ENCODE measurements at places on chromosomes 2 and 18.

- DNase-seq, result no peak
These were observed 402.5 kb upstream of the FAM98A start for GRCh38 chr2:34001557-34001956.

DNA sequence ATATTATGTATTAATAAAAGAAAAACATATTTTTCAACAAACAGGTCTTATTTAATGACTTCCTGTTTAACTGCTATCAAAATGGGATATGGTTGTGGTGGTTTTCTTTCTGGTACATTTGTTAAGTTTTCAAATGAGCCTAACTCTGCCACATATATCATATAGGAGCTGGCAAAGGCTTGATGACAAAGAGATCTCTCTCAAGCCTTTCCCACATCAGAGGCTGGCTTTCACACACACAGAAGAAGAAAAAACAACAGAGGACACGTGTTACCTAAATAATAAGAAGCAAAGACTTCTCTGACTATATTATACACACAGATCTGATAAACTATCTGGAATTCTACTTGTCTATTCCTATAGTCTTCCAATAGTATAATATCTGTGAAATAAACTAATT lies 46.1 kb downstream of the CFAP36 start:
- DNase-seq, result no peak

DNA sequence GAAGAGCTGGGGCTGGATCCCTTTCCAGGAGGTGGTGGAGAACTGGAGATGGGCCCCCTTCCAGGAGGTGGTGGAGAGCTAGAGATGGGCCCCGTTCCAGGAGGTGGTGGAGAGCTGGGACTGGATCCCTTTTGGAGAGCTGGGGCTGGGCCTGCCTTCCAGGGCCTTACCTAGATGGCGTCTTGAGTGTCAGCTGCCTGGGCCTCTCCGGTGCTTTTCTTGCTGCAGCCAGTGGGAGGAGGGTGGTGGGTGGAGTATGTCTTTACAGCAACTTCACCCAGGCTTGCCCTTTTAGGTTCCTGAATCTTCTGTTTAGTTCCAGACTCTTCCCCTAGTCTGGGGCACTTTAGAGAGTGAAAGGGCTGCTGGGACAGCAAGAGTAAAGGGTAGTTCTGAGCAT lies 19.1 kb upstream of the TXNDC2 start:
- DNase-seq, result no peak

DNA sequence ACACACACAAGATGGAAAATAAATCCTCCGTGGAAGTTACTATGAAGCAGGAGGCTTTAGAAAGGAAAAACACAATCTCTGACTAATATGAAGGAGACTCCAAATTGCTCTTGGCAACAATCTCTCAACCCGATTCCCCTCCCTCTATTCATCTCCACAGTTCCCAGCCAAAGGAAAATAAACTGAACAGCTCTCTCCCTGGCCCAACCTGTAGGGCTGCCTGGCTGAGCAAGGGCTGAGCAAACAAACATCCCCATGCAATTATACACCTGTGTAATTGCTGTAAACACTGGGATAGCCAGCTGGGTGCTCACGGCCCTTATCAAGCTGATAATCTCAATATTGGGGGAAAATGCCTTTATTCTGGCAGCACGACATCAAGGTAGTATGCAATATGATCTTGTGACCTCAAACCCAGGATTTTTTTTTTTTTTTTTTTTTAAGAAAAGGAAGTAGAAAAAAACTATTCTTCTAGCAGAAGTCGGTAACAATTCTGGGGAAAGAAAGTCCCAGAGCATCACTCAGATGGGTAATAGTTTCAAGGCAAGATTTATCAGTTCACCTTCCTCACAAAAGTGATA lies 203.3 kb upstream of the SMAD2 start:
- DNase-seq, result no peak

DNA sequence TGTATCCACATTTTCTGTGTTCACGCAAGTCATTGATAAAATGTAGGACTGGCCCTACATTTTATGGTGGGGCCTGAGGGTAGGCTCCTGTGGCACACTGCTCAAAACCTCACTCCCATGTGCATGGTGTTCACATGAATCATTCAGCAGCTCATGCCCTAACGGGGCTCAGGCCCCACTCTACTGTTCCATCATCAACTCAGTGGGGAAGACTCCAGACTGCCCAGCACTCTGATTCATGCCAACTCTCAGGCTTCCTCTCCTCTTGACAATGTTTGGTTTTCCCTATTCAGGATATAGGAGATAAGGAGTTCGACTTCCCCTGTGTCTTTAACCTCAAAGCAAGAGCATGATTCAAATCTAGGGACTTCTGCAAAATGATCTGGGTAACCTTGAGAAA lies 92.0 kb upstream of the BOD1L2 start:
- DNase-seq, result no peak

- DNase-seq, result peak; percentile 64
These were observed at the start of gene KCNG3 for GRCh38 chr2:42493468-42494354. TSS of gene KCNG3 (minus strand) at chr2:42493982. CDS start at chr2:42493501, 481 bp downstream.

GRCh38 chr2:164523726-164524125 lies 97.6 kb downstream of the GRB14 start:
- no peak for DNase-seq

GRCh38 chr2:45974056-45974455 lies 322.6 kb downstream of the PRKCE start:
- no peak for DNase-seq

DNA sequence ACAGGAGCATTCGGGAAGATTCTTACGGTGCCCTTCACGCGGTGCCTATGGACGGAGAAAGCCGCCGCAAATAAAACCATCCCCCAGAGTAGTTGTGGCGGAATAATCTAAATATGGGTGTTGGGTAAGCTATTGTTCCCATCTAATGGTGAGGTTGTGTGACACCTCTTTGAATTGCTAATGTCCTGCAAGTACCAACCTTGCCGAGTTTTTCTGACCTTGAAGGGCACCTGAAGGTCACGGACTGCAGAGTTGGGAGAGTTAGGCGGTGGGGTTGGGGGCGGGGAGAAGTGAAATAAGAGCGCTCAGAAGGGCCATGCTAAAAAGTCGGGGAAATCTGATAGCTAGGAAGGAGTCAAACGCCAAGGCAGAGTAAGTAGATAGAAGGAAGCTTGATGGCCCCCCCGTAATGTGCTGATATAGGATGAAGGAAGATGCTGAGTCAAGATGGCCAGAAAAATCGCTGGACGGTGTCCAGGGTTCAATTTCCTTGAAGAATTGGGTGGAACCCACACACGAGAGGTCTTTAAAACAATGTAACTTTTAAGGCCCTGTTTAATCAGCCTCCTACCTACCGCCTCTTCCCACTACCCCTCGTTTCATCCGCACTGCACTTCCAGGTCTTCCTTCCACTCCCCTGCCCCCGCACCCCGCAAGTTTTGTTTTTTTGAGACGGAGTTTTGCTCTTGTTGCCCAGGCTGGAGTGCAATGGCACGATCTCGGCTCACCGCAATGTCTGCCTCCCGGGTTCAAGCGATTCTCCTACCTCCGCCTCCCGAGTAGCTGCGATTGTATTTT lies 600 bp downstream of the KATNAL2 start:
- peak; percentile 11 for DNase-seq

GRCh38 chr2:47203995-47204394 lies 48.9 kb upstream of the STPG4 start:
- DNase-seq, result no peak

- DNase-seq, result peak; percentile 81
These were observed at the start of gene NEMP2 for GRCh38 chr2:190534310-190535120. TSS of gene NEMP2 (minus strand) at chr2:190534722. CDS start at chr2:190534655, 67 bp downstream.

- DNase-seq, result no peak
These were observed 137.0 kb downstream of the NCKAP5 start for GRCh38 chr2:133431289-133431688.

GRCh38 chr2:48482313-48482712 lies 47.6 kb upstream of the STON1 start:
- no peak for DNase-seq

DNA sequence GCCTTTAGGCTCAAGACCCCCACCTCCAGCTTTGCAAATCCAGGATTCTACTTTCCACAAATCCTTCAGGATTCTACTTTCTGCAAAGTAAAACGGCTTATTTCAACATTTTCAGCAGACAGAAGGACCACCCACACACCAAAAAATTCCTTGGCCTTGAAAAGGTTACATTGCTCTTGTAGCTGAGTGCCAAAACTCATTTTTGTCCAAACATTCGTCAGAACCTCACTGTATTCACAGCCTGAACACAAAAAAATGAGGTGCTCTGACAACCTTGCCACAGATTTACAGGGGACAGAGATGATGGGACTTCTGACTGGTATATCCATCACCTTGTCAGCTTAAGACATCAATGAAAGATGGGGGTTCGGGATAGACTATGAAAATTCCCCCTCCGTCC lies 63.0 kb upstream of the COX7A2L start:
- DNase-seq, result no peak

DNA sequence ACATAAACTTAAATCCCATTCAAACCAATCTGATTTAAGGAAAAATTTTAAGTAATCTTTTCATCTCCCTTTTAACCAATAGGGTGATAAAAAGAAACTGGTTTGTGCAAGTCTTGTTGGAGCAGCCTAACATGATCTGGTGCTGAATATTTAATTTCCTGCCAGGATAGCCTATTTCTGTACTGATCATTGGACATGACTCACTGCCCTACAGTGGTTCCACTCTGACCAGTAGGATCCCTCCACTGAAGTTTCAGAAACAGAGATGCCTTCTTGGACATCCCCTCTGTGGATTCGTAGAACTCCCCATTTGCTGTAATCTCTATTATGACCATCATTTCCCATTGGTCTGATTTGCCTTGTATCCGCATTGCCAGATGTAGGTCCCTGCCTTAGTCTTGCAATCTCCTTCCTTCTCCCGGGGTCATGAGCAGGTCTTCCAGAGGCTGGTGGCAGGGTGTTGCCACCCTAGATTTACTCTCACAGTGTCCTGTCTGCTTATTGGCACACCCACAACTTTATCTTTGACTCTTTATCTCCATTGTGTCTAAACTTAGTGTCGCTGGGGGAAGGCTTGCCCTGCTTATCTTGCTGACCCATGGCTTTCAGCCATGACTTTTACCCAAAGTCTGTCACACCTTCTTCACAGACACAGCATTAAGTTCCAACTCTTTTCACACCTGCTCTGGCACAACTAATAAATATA lies 12.3 kb upstream of the SETBP1 start:
- no peak for DNase-seq

DNA sequence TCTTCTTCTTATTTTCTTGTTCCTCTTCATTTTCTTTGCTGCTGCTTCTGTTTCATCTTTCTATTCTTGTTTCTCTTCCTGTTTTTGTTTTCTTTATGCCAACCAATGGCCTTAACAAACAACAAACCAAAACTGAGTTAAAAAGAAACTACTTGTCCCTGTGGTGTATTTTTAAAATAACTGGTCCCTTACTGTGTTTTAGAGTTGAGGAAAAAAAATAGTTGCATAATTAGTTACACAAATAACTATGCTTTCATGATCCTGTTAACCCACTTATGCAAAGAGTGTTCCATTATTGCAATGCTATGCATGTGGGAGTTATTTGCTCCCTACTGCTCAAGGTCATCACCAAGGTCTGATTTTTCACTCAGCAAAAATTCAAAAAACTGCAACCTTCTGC lies 39.5 kb upstream of the IMP4 start:
- DNase-seq, result no peak

DNA sequence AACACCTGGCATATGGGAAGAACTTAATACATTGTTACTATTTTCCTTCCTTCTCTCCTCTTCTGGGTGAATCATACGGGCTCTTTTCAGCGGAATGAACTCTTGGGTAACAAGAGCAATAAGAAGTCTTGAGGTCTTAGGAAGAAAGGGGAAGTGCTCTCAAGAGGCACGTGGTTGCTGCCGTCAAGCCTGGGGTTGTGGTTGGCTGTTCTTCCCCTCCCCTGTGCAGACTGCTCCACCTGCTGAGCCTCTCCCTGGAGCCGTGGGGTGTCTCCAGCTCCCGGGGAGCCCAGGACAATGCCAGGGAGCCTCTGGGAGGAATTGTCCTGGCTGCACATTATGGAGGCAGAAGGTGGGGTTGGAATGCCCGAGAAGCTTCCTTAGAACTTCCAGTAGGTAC lies 19.4 kb downstream of the TOGARAM2 start:
- no peak for DNase-seq

GRCh38 chr2:102686479-102687439 lies 67.4 kb downstream of the SLC9A2 start:
- no peak for DNase-seq

GRCh38 chr2:10688921-10689807 lies 611 bp downstream of the NOL10 start:
- DNase-seq, result peak; percentile 43
